Endothelial cell of umbilical vein (primary cell): ENCODE measurements at places on chromosomes 5 and 9. TPM values are rescaled to one million over a fixed set of nuclear protein-coding genes. Genes with fewer than 3 reads are reported as not detected.

The GPX3 gene
- 3.5 and 5.1 TPM in 2 replicates for total RNA-seq

The F2R gene
- 342 and 393 TPM in 2 replicates for total RNA-seq

- no peak overlapping the region for H3K4me3 ChIP-seq
- H3K27ac ChIP-seq = no peak overlapping the region
- no peaks in the 10 kb centered on the region for H3K4me1 ChIP-seq
These were observed 17.9 kb upstream of the TRIO start for GRCh38 chr5:14125262-14125661.

GRCh38 chr9:94182532-94182931 lies 76.6 kb upstream of the ZNF169 start:
- H3K27ac ChIP-seq = no peak overlapping the region
- DNase-seq = no peak
- no peaks in the 10 kb centered on the region for H3K27me3 ChIP-seq
- H3K4me3 ChIP-seq = no peak overlapping the region

- peaks cover 18% of the 10 kb centered on the region for H3K4me1 ChIP-seq
- DNase-seq = no peak
- peaks cover 22% of the 10 kb centered on the region for H3K27me3 ChIP-seq
- H3K36me3 ChIP-seq = no peaks in the 10 kb centered on the region
- H3K4me3 ChIP-seq = peak overlapping the region; percentile 10
- H3K27ac ChIP-seq = no peak overlapping the region
These were observed 462 bp upstream of the MCC start for GRCh38 chr5:113488645-113489184.

GRCh38 chr9:92619601-92620300 lies 50.2 kb downstream of the IPPK start:
- H3K4me3 ChIP-seq = no peak overlapping the region
- no peaks in the 10 kb centered on the region for H3K4me1 ChIP-seq
- DNase-seq = no peak
- H3K27ac ChIP-seq = no peak overlapping the region
- no peaks in the 10 kb centered on the region for H3K27me3 ChIP-seq

GRCh38 chr5:106415541-106415940 lies 1255.2 kb downstream of the EFNA5 start:
- H3K27ac ChIP-seq = no peak overlapping the region
- no peak overlapping the region for H3K4me3 ChIP-seq
- H3K4me1 ChIP-seq = no peaks in the 10 kb centered on the region
- H3K36me3 ChIP-seq = no peaks in the 10 kb centered on the region

GRCh38 chr5:43065387-43065947 lies 25.3 kb upstream of the ANXA2R start:
- H3K4me3 ChIP-seq = peak overlapping the region; percentile 24
- DNase-seq = peak; percentile 66
- peak overlapping the region; percentile 86 for H3K27ac ChIP-seq
- peaks cover 24% of the 10 kb centered on the region for H3K4me1 ChIP-seq

- H3K4me1 ChIP-seq = no peaks in the 10 kb centered on the region
- no peak overlapping the region for H3K4me3 ChIP-seq
- DNase-seq = no peak
- no peaks in the 10 kb centered on the region for H3K27me3 ChIP-seq
These were observed 76.5 kb downstream of the DAP start for GRCh38 chr5:10684303-10685086.

DNA sequence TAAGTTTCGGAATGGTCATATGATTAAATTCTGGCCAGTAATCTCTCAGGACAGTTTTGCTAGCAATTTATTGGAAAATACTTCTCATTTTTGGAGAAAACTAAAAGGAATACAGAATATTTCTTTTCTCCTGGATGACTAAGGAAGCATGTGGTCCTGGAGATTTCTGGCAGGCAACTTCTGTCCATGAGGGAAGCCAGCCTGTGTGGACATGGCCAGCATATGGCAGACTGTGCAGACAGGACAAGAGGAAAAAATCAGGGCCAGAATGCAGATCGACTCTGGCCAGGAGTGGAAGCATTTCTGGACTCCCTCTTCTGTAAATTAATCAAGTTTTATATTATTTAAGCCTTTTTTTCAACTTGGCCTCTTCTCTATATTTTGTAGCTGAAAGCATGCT lies 100.4 kb upstream of the CDH18 start:
- DNase-seq = no peak
- H3K36me3 ChIP-seq = no peaks in the 10 kb centered on the region
- H3K4me1 ChIP-seq = no peaks in the 10 kb centered on the region
- no peaks in the 10 kb centered on the region for H3K27me3 ChIP-seq
- no peak overlapping the region for H3K27ac ChIP-seq

GRCh38 chr9:5853617-5854016 lies 20.7 kb upstream of the ERMP1 start:
- no peaks in the 10 kb centered on the region for H3K4me1 ChIP-seq
- H3K4me3 ChIP-seq = no peak overlapping the region
- H3K27me3 ChIP-seq = peaks cover 6% of the 10 kb centered on the region
- no peak for DNase-seq
- no peak overlapping the region for H3K27ac ChIP-seq
